ENCODE measurements at places on chromosomes 16 and 17.

- no peak for DNase-seq
Observed at GRCh38 chr17:66461343-66461995, 159.1 kb downstream of the PRKCA start.

DNA sequence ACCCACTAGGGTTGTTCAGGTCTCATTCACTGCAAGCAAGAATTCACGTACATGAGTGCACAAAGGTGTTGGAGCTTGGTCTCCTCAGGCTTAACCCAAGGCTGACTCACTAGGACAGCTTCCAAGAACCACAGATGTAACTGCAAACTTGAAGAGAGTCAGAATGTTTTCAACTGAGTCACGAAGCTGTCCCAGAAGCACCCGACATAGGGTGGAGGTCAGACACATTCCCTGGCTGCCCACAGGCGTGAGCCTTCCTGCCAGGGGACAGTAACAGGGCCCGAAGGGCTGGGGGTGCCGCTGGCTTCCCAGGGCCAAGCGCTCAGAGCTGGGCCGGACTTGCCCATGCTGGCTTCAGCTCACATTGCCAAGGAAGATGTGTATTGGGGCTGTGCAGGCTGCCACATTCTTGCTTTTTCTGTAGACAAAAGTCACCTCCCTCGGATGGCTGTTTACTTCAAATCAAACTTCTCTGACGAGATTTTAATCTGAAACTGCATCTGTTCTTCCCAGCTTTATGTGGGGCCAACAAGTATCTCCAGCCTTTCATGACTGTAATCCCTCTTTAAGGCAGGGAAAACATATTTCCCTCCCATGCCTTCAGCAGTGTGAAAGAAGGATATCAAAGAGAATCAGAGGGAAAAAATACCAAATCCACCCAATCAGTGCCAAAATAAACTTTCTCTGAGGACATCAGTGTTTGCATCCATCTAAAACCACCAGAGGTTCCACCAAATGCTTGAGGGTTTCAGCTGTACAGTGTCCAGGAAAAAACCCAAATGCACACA is 14.3 kb downstream of the CMTM3 start:
- peak; percentile 97 for DNase-seq

DNA sequence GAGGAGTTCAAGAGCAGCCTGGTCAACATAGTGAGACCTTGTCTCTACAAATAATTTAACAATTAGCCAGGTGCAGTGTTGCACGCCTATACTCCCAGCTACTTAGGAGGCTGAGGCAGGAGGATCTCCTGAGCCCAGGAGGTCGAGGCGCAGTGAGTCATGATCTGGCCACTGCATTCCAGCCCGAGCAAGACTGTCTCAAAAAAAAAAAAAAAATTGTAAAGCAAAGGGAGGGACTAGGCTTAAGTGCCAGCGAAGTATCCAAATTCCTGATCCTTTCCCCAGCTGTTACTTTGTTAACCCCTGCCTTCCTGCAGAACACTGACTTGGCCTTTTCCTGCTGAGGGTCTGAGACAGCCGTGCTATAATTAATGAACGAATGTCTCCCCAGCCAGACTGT is 2.7 kb downstream of the GDPD3 start:
- DNase-seq = peak; percentile 43

- DNase-seq = no peak
Observed at GRCh38 chr17:36105781-36106492, 2.3 kb downstream of the CCL4 start.

GRCh38 chr17:2212400-2212981 is 91.1 kb downstream of the SMG6 start:
- DNase-seq = peak; percentile 90

- peak; percentile 58 for DNase-seq
Observed at GRCh38 chr17:45096141-45096540, 35.0 kb downstream of the NMT1 start.

GRCh38 chr16:48197294-48197693 is 41.5 kb upstream of the ABCC12 start:
- no peak for DNase-seq

DNA sequence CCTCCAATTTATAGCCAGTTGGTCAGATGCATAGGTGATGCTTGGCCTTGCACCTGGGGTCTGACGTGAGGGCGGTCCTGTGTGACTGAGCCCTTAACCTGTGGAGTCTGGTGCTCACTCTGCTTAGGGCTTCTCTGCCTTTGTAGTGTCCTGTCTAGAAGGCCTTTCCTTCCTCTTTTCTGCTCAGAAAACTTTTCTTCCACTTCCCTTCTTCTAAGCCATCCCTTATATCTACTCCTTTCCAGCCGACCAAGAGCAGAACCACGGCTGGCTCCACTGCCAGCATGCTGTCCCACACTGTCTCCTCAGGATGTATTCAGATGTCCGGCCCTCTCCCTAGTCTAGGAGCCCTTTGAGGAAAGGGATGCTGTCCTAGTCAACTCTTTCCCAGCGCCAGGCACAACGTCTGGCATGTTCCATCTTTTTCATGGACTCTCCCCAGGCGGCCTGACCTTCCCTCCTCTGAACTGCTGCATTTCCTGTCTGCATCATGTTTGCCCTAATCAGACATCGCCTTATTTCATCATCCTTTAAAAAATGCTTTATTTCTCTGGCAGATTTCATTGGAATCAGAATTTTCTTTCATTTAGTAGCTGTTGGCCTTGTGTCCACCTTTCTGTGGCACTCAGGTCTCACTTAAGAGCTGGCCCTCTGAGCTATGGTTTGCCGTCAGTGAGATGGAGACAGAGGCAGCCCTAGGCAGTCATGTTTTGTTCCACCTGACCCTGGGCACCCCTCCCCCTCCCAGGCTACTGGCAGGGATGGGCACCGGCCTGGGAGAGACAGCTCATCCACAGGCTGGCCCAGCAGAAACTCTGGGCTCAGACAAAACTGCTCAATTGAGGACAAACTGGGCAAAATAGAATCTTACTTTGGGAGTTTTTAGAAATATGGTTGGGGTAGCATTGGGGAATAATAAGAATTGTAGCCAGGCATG is 15.5 kb upstream of the BRCA1 start:
- no peak for DNase-seq

DNA sequence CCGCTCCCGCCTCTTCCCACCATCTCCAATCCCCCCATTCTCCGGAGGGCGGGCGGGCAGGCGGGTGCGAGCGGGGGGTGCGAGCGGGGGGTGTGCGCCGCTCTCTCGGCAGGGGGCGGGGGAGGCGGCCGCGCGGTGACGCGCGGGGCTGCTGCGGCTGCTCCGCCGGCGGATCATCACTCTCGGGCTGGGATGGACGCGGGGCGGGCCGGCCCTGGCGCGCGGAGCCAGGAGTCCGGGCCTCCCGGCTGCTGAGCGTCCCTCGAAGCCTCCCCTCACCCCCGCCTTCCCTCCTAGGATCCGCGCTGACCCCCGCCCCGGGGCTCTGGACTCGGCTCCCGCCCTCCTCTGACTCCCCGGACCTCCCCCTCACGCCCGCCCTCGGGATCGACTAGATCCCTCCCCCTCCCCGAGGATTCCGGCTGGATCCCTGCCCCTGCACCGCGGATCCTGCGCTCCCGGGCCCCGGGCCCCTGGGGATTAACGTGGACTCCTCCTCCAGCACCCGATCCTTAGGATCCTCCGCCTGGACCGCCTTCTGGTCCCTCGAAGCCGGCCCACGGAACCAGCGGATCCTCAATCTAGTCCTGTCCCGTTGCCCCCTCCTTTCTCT is 946 bp upstream of the TMEM256 start:
- no peak for DNase-seq

DNA sequence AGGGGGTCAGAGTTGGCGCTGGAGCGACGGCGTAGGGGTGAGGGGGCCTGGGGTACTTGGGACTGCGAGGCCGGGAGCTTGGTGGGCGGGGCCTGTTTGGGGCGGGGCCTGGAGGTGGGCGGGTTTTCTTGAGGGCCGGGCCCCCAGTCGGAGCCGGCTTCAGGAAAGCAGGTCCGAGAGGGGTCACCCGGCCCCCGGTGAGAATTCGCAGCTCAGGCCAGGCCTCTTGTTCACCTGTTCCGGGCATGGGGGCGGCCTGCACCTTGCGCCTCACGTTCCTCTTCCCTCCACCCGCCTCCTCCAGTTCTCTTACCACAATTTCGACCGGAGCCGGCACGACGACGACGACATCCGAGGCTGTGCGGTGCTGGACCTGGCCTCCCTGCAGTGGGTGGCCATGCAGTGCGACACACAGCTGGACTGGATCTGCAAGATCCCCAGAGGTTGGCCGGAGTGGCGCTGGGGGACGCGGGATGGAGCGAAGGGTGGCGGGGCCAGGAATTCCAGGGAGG is 52.5 kb downstream of the MRC2 start:
- no peak for DNase-seq

DNA sequence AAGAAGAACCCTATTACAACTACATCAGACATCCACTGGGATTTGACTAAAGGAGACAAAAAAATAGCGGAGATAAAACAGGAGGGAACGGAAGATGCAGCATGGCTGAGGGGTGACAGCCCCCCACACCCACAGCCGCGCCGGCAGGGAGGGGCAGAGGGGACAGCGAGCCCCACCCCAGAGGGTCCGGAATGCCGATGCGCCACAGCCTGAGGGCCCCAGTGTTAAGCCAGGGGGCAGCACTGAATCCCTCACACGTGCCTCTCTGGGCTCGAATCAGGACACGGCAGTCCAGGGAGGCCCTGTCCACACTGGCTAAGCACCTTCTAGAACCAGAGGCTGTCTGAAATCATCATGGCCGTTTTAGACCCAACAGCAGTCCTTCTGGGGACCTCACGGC is 18.8 kb downstream of the MAP1LC3B start:
- no peak for DNase-seq

DNA sequence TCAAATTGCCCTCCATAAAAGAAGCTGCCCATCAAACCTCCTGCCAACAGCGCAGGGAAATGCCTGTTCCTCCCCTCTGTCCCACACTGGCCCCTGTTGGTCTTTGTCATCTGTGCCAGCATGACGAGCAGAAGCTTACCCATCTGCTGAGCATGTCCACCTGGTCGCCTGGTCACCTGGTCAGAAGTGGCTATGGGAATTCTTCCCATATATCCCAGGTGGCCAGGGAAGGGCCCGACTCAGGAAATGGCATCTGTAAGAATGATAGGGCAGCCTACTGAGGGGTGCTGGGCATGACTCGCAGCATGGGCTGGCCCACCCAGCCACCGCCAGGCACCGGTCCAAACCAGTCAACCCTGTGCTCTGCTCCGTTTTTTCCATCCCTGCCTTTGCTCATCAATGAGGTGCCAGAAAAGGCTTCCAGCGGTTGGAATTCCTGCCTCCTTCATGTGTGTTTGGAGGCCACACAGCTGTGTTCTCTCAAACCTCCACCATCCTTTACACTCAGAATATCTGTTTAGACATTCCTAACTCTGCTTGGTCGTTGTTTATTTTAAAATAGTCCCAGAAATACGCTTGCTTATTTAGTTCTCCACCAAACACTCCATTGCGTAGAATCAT is 145.2 kb downstream of the CLEC16A start:
- peak; percentile 50 for DNase-seq

- no peak for DNase-seq
Observed at GRCh38 chr16:29951625-29952365, 10.1 kb upstream of the TMEM219 start.

GRCh38 chr16:70715055-70715858 is 29.4 kb upstream of the MTSS2 start:
- DNase-seq = peak; percentile 88

DNA sequence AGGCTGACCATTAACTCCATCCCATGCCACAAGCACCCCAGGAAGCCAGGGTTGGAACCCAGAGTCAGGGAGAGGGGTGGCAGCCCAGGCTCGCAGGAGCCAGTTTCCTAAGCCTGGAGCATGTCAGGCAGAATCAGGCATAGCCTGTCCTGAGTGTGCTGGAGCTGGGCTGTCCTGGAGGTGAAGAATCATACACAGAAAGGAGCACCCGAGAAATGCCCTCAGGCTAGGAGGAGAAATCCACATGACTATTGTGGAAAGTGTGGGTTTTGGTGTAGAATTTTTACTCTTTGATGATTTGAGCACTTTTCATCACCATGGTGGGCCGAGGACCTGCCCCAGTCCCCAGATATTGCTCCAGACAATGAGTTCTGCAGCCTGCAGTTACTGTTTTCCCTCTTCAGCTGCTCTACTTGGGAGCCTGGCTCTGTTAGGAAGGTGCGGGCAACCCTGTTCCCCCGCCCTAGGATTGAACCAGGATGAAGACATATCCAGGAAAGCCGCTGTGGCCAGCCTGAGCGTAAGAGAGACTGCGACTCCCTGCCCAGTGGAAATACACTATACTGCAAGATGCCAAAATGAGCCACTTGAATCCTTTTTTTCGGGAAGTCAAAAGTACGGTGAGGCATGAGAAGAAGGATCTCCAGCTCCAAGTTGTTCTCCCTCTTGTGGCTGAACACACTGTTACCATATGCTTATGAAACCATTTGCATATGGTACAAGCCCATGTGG is 29.0 kb upstream of the HEATR6 start:
- DNase-seq = peak; percentile 56

DNA sequence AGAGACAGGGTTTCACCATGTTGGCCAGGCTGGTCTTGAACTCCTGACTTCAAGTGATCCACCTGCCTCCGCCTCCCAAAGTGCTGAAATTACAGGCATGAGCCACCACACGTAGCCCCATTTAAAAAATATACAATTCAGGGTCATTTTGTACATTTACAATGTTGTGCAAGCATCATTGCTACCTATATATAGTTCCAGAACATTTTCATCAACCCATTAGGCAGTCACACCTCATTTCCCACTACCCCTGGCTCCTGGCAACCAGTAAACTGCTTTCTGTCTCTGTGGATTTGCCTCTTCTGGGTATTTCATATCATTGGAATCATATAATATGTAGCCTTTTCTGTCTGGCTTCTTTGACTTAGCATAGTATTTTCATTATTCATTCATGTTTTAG is 6.7 kb downstream of the LRRC36 start:
- DNase-seq = no peak

DNA sequence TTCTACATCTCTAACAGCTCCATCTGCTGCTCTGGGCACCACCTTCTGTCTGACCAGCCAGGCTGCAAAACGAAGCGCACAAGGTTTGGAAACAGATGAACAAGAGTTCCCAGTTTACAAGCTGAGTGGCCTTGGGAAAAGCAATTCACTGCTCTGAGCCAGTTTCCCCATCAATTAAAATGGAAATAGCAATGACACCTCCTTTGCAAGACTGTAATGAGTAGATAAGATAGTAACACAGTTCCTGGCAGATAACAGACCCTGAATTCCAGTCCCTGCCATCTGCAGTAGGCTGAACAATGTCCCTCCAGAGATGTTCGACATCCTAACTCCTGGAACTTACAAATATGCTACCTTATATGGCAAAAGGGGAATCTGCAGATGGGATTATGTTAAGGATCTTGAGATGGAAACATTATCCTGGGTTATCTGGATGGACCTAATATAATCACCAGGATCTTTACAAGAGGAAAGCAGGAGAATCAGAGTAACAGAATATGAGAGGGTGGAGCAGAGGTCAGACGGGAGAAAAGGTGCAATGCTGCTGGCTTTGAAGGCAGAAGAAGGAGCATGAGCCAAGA is 27.9 kb downstream of the CPPED1 start:
- DNase-seq = no peak

Measured in choroid plexus epithelial cell (primary cell).